Cerebellar cortex (tissue), 1 donor: ENCODE measurements at places on chromosomes 2 and 18.

GRCh38 chr2:128617661-128618060 lies 299.0 kb upstream of the HS6ST1 start:
- no peak for DNase-seq

DNA sequence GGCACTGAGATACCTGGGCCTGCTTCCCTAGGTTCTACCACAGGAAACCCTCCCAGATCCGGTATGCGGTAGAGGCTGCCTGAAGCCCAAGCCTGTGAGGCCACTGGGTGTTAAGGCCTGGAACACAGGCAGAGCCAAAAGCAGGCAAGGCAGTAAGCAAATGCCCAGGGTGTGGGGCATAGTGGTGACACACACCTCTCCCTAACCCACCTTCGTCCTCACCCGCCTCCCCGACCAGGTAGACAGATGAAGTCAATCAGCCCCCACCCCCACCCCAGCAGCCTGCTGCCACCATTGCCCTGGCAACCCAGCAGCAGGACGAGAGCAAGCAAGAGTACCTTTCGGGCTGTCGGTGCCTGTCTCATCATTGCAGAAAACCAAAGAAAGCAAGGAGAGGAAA lies 6.1 kb downstream of the DCTN1 start:
- no peak for DNase-seq

- no peak for DNase-seq
Measured at GRCh38 chr2:140164449-140164848, 1384.3 kb upstream of the NXPH2 start.

DNA sequence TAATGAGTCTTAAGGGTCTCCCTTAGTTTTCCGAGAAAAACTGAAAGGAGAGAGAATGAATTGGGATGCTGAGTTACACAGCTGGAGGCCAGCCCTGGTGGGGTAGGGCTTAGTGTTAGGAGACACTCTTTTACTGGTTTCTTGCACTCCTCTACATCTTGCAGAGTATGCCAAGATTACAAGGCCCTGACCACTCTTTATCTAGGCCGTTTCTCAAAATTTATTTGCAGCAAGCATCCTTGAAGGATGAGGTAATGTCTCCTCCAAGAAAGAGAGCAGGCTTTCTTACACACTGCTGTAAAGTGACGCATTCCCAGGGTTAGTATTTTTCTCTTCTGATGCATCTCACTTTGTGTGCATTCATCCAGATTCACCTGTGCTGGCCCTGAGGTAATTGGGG lies 166.2 kb downstream of the TDRD15 start:
- no peak for DNase-seq

- no peak for DNase-seq
Measured at GRCh38 chr18:6004683-6005082, 109.4 kb upstream of the TMEM200C start.

DNA sequence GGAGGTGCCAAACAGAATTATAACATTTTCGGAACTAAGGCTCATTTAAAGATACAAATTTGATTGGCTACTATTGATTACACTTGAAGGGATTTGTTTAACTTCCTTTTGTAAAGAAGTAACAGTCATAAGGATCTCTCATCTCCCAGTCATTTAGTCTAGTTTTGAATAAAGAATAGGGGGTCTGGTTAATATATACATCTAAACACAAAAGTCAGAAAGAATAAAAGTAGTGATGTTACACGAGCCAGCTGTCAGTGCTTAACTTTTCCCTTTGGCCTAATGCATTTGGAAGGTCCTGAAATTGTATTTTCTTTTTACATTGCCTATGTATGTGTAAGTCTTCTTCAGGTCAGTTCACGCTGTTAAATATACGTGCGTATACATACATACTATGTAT lies 8.1 kb downstream of the SEPTIN2 start:
- DNase-seq: no peak

DNA sequence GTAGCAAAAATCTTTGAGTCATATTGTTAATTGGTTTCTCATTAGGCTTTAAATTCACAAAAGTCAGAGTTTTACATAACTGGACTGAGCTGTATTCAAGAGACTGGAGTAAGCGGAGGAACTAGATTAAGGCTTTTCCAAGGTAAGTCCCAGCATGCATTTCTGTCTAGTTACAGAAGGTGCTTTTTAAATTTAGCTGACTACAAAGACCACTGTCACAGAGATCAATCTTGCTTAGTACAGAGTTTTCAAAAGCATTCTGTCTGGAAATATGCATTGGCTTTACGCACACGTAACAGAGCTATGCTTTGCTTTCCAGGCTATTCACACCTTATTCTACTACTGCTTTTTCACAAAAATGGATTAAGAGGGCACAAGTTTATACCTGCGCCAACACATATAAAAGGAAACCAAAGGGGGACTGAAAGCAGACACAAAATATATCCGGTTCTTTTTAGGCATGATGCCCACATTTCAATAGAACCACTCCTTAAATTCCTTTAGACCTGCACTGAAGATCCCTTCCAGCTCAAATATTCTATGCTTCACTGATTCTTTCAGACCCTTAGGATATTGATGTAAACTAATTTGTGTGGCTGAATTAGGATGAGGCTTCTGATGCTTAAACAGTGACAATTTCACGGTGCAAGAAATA lies 560.7 kb upstream of the CRIM1 start:
- DNase-seq: no peak

- no peak for DNase-seq
Measured at GRCh38 chr2:119377993-119378345, 11.2 kb downstream of the DBI start.

DNA sequence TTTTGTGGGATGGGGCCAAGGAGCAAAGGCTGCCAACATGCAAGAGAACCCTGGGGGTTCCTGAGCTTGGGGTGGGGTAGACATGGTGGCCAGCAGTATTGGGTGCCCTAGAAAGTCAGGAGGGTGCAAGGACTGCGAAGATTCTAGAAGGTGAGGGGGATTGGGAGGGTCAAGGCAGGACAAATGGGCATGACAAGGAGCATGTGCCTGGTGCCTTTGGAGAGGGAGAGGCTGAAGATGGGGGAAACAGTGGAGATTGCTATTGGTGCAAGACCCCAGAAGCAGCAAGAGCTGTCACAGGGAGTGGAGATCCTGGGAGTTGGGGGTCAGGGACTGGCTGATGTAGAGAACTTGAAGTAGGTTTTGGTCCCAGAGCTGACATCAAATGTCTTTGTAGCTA lies 7.5 kb downstream of the B3GNT2 start:
- no peak for DNase-seq

GRCh38 chr18:45828917-45829811 lies 3.7 kb downstream of the SIGLEC15 start:
- no peak for DNase-seq

DNA sequence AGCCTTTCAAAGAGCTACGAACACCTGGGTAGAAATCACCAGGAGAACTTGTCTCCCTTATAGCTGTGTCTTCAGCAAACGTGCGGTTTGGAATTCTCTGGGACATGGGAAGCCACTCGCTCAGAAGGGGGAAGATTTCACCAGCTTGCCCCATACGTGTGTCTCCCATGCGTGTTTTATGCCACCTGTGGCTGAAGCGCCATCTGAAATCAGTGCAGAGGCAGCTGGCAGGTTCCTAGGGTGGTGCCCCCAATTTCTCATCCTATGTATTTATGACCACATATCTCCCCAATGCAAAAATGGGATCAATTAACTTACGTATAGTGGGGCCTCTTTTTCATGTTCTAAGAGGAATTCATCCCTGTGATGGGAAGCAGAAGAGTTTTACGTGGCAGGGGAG lies 81.6 kb downstream of the TPO start:
- no peak for DNase-seq

GRCh38 chr2:141348481-141348880 lies 782.3 kb downstream of the LRP1B start:
- DNase-seq: no peak

- DNase-seq: peak; percentile 11
Measured at GRCh38 chr2:73697606-73698005, 39.5 kb downstream of the TPRKB start.

DNA sequence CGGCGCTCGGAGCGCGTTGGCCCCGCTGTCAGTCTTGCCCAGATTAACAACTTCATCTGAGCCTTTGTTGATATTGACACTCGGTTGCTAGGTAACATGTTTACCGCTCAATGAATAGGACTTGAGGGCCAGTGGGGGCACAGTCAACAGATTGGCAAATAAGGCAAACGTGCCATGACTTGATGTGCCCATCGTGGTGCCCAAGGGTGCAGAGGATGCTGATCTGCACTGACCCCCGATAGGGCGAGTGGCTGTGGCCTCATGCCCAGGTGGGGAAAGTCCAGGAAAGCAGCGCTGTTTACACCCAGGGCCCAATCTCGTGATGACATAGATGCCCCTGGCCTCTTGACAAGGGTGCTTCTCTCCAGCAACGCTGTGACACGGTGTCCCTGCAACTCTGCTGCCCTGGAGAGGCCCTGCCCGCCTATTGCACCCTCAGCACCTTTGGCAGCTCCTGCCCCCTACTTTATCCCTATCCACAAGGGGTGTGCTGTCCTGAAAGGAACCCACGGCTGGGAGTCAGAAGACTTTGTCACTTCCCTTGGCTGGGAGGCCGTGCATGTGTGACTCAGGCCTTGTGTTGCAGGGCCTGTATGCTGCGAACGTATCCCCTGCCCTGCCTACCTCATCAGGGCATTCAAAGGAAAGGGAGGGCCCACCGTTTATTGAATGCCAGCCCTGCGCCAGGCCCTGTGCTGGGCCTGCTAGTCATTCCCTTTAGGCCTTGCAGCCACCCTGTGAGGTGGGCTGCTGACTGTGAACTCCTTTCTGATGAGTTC lies 158.0 kb downstream of the INHBB start:
- no peak for DNase-seq

DNA sequence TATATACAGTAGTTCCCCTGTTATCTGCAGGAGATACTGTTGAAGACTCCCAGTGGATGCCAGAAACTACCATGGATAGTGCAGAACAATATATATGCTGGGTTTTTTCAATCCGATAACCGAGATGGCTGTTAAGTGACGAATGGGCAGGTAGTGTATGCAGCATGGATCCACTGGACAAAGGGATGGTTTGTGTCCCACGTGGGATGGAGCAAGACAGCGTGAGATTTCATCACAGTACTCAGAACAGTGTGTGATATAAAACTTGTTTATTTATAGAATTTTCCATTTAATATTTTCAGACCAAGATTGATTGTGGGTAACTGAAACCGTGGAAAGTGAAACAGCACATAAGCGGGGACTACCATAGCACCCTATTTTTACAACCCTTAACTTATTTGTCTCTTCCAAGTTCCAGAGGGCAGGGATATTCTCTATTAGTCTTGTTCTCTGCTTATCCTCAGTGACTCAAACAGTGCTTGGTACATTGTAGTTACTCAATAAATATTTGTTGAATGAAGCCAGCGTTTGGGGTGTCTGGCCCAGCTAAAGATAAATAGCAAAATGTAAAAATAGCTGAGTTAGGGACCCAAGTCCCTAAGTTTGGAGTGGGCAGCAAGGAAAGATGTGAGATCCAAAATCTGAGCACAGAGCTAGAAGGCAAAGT lies 50.0 kb downstream of the RHBDD1 start:
- DNase-seq: no peak

GRCh38 chr2:1256632-1257324 lies 156.5 kb upstream of the TPO start:
- no peak for DNase-seq

- no peak for DNase-seq
Measured at GRCh38 chr2:179373816-179374215, 109.2 kb upstream of the SESTD1 start.

DNA sequence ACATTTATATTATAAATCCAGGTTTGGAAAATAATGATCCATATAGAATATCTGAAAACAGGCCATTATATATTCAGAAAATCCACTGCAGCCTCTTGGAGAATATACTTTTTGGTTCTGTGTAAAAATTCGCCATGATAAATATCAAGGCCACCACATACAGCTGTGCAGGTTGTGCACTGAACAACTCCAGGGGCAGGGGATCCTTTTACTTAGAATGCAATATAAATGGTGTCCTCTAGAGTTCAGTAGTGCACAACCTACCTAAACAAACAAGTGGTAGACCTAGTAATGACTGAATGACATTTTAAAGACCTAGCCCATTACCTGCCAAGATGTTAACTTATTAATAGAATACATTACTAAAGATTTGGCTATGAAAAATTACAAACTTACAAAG lies 22.4 kb downstream of the MOGAT1 start:
- DNase-seq: no peak

GRCh38 chr2:109206569-109207146 lies 77.7 kb downstream of the SH3RF3 start:
- DNase-seq: no peak

- DNase-seq: no peak
Measured at GRCh38 chr2:64617631-64618151, 36.0 kb downstream of the SERTAD2 start.

DNA sequence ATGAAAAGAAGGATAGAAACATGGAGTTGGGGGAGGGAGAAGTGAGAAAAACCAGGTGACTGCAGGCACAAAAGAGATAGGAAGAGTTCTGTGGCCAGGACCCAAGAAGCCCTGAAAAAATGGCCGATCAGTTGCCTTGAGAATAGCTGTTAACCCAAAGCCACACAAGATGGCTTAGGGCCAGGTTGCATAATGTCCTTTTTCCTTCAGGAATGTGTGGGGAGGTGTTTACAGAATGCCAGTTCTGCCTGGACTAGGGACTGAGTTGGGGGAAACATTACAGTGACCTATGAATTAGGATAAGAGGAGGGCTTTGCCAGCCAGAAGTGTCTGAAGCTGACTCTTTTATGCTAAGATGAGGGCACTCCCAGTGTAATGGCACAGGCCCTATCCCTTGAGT lies 17.1 kb downstream of the FAM110C start:
- DNase-seq: no peak

DNA sequence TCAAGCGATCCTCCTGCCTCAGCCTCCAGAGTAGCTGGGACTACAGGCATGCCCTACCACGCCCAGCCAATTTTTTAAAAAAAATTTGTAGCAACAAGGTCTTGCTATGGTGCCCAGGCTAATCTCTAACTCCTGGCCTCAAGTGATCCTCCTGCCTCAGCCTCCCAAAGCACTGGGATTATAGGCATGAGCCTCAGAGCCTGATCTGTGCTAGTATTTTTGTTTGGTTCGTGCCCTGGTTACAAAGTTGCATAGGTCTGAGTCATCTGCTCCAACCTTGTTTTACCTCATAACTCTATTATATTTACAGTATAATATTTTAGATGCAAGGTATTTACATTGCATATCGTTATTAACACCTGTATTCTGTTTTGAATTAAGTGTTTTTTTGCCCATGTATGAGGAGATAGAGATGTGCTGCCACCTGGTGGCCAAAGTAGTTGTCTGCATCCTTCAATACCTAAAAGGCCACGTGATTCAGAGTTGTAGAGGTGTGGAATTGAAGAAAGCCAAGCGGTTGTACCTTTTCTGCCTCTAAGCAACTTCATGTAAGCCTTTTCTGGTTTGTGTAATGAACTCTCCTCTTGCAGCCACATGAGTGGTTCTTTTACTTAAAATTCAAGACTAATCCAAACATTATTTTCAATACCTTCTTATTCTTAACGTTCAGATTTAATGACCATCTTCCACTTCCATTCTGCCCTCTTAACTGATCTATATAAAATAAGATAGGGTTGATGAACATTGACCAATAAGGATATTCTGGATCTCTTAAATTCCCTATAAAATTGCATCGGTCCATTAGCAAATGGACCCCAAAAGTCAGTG lies 19.9 kb upstream of the CABYR start:
- peak; percentile 86 for DNase-seq
